ENCODE measurements at places on chromosomes 7 and 10.
A peak's percentile ranks its signal among the peaks of the same experiment; 100 is the strongest.

GRCh38 chr10:131249238-131249954 lies 62.1 kb downstream of the TCERG1L start:
- DNase-seq, result no peak

DNA sequence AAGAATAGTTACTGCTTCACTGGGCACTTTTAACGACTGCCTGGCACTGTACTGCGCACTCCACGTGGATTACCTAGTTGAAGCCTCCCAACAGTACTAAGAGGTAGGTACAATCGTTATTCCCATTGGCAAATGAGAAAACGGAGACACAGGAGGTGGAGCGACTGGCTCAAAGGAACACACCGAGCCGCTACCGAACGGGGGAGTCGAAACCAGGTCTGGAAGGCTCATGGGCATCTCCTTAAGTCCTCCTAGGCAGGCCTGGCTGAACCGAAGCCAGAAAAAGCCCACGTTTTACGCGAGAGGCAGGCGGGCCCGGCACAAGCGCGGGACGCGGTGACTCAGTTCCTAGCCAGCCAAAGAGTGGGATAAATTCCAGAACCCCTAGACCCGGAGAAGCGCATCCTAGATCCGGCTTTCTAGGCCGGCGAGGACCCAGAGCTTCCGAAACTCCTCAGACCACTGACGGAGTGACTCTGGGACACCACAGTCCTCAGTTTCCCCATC lies 472 bp downstream of the PDAP1 start:
- no peak for DNase-seq

GRCh38 chr7:40839881-40840280 lies 705.1 kb downstream of the SUGCT start:
- no peak for DNase-seq

- DNase-seq, result no peak
Measured at GRCh38 chr7:141202535-141202934, 128.7 kb downstream of the TMEM178B start.

DNA sequence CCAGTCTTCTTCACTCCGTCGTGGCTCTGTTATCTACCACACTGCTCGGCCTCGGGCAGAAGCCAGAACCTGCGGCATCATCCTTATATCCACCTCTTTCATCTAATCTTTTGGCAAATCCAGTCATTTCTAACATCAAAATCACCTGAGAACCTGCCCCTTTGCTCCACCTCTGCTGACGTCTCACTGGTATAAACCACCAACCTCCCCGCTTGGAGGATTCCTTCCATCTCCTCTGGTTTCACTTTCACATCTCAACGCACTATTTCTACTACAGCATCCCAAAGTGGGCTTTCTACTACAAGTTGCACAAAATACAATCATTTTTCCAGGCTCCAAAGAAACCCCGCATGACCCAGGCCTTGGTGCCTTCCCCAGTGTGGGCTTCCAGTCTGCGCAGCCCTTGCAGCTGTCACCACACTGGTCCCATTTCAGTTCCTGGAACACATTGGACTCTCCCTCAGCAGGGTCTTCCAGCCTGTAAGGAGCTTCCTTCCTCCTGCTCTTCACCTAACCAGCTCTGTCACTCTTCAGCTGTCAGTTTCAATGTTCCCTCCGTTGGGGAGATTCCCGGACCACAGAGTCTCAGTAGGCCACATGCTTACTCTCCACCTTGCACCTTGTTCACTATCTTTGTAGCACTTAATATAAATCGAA lies 85.0 kb downstream of the PRKCQ start:
- no peak for DNase-seq

- DNase-seq, result no peak
Measured at GRCh38 chr7:105015390-105015965, 1.5 kb downstream of the KMT2E start.

- no peak for DNase-seq
Measured at GRCh38 chr7:136359333-136359903, 382.3 kb upstream of the MTPN start.

DNA sequence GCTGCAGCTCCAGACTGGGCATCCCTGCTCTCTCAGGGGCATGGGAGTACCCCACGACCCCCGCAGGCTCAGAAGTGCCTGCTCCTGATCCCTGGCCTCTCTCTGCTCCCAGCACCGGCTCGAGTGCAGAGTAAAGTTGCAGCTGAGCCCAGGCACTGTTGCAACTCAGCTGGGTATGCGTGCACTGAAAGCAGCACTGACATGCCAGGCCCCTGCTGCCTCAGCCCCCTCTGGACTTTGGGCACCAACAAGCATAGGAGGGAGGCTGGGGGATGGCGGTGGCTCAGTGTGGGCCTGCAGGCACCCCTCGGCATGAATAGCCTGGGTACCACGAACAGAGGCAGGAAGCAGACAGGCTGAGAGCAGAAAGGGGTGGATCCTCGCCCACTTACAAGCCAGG lies 295.3 kb downstream of the GRM8 start:
- peak; percentile 9 for DNase-seq

- DNase-seq, result no peak
Measured at GRCh38 chr10:86851328-86852207, 95.1 kb downstream of the BMPR1A start.

DNA sequence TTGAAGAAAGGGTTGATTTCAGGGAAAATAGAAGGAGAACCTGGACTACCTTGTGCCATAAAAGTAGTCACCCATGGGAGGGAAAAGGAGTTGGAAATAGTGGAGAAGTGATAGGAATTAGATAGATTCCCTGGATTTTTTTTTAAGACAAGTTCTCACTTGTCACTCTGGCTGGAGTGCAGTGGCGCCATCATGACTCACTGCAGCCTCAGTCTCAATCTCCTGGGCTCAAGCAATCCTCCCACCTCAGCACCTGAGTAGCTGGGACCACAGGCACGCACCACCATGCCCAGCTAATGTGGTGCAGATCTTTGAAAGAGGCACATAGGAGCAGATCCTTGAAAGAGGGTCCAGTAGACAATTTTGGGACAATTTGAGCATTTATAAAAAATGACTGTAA lies 9.5 kb upstream of the BLNK start:
- no peak for DNase-seq

- peak; percentile 35 for DNase-seq
Measured at GRCh38 chr10:86592413-86592812, 61.9 kb upstream of the OPN4 start.

GRCh38 chr10:62454687-62455397 lies 80.7 kb downstream of the ZNF365 start:
- no peak for DNase-seq

GRCh38 chr7:6385110-6385781 lies 62.5 kb downstream of the DAGLB start:
- DNase-seq, result no peak

- DNase-seq, result no peak
Measured at GRCh38 chr7:127415060-127415742, 22.7 kb upstream of the ZNF800 start.

DNA sequence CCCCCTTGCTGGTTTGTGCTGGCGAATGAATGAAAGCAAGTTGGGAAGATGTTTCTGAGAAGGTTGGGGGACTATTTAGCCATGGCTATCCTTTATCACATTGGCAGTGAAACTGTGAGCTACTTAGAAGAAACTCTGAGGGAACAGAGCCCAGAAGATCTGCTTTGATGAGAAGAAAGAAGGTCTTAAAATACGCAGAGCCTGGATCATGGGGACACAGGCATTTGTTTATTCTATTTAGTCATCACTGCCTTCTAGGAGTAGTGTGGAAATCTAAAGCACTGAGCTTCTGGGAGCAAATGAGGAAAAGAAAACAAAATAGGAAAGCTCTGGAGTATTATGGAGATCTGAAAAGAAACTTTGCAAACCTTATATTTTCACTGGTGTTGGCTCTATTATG lies 28.5 kb downstream of the CPED1 start:
- DNase-seq, result no peak

GRCh38 chr7:34277016-34277802 lies 371.9 kb downstream of the BMPER start:
- DNase-seq, result no peak

- DNase-seq, result no peak
Measured at GRCh38 chr7:87000344-87000743, 59.1 kb downstream of the ELAPOR2 start.

GRCh38 chr10:124955243-124955642 lies 13.3 kb downstream of the ZRANB1 start:
- no peak for DNase-seq

- DNase-seq, result no peak
Measured at GRCh38 chr10:51023636-51024035, 50.7 kb upstream of the PRKG1 start.

- DNase-seq, result no peak
Measured at GRCh38 chr10:101032637-101033224, 1.7 kb downstream of the SFXN3 start.

DNA sequence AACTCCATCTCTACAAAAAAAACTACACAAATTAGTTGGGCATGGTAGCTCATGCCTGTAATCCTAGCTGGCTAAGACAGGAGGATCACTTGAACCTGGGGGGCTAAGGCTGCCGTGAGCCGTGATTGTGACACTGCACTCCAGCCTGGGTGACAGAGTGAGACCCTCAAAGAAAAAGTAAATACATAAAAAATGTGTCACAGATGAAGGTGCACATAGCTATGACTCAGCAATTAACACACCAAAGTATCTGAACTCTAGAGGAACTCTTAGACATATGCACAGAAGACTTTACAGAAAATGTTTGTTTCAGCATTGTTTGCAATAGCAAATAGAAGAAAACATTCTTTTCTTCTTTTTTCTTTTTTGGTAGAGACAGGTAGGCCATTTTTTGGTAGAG lies 8.3 kb downstream of the C10orf62 start:
- no peak for DNase-seq

DNA sequence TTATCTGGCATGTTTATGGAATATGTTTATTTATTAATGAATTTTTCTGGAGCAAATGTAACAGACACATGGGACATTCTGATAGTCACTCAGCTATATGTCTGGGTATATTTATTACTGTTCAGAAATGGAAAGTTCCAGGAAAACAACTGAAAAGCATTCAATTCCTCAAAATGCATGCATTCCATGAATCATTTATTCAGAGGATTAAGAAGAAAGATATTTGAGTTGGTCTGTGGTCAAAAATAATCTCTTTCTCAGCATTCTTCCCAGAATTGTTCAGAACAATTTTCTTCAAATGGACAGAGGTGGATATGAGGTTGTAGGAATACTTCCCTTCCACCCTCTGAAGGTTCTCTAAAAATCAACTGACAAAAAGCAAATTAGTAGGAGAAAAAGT lies 97.6 kb upstream of the ITGB1 start:
- DNase-seq, result no peak

- no peak for DNase-seq
Measured at GRCh38 chr7:24685708-24686107, 71.6 kb downstream of the GSDME start.

DNA sequence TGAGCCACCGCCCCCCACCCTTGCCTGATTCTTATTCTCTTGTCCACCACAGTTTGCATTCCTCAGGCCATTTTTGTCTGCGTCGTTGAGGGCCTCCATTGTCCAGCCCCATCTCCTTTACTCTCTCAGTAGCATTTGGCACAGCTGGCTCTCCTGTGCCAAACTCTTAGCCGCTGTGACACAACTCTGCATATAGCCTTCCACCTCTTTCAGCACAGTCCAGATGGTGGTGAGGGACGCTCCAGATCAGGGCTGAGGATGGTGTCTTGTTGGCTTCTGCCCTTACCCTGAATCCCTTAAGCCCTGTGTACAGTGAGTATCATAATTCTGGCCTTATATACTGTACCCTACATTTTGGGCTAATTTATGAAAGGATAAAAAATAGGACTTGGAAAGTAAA lies 45.6 kb downstream of the BMPR1A start:
- no peak for DNase-seq

DNA sequence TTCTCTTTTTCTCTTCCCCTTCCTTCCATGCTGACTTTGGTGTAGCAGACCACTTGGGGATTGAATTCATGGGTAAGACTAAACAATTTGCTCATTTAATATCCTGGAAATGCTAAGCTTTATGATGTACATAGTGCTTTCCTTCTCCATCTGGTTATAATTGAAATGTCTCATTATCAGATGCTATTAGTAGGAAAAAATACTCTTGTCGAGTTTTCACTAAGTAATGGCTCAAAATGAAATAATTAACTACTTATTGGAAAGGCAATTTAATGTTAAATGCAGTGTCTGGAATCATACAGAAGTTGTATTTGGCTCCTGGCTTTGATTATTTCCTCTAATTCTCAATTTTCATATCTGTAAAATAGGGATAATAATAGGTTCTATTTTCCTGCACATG lies 990.4 kb downstream of the NRG3 start:
- DNase-seq, result no peak

GRCh38 chr7:38211940-38212339 lies 33.9 kb downstream of the STARD3NL start:
- no peak for DNase-seq

DNA sequence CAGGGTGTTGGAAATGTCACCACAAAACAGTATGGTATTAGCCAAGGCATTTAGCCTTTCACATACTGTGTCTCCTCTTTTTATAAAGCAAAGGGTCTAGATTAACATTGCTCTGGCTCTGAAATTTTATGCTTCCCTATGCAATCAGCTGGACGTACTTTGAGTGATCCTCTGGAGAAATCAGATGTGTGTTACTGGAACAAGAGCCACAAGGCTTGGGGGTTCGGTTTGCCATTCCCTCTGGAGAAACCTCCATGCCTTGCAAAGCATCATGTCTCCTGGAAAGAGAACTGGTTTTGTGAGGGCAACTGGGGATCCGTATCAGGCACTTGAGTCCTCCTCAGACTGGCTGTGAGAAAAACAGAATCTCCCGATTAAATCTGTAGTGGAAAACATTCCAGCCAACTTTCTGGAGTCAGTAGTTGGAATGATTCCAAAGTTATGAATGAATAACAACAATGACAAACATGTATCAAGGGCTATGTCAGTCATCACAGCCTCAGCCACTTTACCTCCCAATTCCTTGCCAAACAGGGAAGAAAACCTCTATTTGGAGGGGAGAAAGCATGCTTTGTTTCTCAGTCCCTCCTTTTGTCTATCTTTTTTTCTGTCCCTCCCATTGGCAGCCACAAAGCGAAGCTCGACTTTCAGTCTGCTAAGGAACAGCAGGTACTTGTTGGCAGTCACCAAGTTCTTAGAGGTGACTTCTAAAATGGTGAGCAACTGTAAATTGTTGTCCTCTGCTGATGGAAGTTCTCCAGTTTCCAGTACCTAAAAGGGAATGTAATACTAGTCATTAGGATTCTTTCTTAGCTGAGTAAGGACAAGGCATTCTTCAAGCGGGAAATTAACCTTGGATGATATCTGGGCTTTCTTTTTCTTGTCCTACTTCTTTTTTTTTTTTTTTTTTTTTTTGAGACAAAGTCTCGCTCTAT lies 864.8 kb upstream of the AUTS2 start:
- no peak for DNase-seq

DNA sequence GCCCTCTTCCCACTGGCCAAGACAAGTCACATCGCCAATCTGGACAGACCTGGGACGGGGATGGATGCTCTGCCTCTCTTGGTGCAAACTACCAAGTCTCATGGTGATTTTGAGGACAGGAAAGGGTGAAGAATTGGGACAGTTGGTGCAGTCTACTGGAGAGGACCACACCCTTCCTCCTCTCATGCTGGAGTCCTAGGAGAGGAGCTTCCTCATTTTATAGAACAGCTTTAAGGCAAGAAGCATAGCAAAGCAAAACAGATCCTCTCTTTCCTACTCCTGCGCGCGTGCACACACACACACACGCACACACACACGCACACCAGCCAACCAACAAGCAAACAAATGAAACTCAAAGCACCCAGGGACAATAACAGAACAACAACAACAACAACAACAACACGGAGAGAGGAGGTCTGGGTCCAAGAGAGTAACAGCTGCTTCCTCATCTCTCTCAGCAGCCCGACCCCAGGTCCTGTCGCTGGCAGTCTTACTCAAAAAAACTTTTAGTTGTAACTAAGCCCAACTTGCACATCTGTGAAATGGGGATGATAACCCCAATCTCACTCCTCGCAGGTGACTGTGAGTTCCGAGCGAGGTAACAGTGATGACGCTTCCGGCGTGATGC lies 83.4 kb downstream of the TMEM178B start:
- no peak for DNase-seq

Data from WTC11 (cell line).